ENCODE measurements at places on chromosomes 4 and X.

GRCh38 chrX:42463706-42464490 is 314.1 kb downstream of the PPP1R2C start:
- DNase-seq, result no peak

GRCh38 chr4:38612646-38613414 is 51.2 kb upstream of the KLF3 start:
- DNase-seq, result no peak

- no peak for DNase-seq
Measured at GRCh38 chrX:81003491-81004185, 194.0 kb upstream of the BRWD3 start.

- no peak for DNase-seq
Measured at GRCh38 chrX:11663875-11664210, 1.9 kb downstream of the ARHGAP6 start.

GRCh38 chrX:3532581-3533085 is 180.8 kb downstream of the PRKX start:
- no peak for DNase-seq

- DNase-seq, result no peak
Measured at GRCh38 chrX:19496711-19497110, 18.6 kb downstream of the MAP3K15 start.

GRCh38 chr4:98546910-98547594 is 111.4 kb downstream of the TSPAN5 start:
- peak; percentile 29 for DNase-seq

GRCh38 chr4:124918559-124919122 is 206.1 kb upstream of the ANKRD50 start:
- no peak for DNase-seq

- no peak for DNase-seq
Measured at GRCh38 chrX:118862091-118862490, 38.5 kb downstream of the ZCCHC12 start.

GRCh38 chr4:76898385-76898692 is 395 bp upstream of the SOWAHB start:
- no peak for DNase-seq

DNA sequence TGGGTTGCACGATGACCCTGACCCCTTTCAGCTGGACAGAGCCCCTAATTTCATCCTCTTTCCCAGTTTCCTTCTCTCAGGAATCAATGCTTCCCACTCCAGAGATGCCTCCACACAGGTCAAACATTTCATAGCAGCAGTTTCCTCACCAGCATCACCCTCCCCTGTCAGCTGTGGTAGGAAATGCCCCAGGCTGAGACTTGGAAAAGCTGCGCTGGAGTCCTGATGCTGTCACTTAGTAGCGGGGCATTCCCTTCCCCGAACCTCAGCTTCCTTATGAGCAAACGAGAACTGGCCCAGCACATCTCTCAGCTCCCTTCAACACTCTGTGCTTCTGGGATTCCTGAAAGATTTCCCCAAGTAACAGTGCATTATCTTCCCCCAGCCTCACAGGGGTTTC is 2.7 kb downstream of the GJB1 start:
- DNase-seq, result no peak

DNA sequence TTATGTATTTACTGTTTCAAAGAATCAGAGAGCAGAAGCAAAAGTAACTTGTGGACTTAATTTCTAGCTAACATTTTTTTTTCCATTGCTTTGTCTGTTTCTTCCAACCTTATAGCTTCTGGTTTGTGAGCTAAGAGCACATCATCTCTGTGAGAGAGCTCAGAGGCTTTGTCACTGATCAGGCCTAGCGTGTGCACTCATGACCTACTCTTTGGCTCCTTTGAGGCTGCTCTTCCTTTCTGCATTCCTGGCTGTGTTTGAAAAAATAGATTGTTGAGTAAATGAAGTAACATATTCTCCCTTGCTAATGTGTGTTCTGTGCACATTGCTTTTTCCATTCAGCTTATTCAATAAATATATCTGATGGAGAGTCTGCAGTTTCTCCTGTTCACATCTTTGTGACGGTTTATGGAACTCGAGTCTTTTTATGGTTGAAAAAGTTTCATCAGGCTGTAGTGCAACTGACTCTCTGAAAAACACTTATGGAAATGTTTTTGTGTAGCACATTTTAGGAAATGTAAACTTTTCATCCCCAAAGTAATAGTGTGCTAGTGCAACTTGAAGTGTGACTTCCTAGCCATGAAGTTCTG is 133.0 kb downstream of the RAPGEF2 start:
- no peak for DNase-seq

- DNase-seq, result no peak
Measured at GRCh38 chrX:12137951-12138360, 317 bp upstream of the FRMPD4 start.

- no peak for DNase-seq
Measured at GRCh38 chrX:129230168-129230567, 293.1 kb downstream of the SMARCA1 start.

DNA sequence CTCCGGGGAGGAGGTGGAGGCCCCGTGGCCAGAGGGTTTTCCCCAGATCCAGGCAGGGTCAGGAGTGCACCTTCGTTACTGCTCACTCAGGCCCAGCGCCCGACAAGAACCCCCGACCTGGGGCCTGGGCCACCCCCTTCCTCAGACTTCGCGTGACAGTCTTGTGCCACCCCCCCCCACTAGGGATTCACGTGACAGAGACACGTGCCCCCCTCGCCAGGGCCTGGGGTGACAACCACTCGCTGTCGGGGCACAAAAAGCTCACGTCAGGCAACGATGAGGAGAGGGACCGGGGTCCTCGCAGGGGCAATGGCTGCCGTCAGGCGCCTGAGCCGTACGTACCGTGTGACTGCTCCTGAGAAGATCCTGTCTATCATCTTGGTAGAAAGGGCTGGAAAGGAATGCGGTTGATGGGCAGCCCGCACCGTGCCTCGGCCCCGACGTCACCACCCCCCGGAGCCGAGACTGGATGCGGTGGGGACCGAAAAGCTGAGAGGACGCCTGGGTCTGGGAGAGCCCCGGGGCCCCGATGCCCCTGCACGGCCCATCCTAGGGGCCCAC is 23.0 kb upstream of the GTPBP6 start:
- DNase-seq, result peak; percentile 68

All from upper lobe of left lung (tissue), 6 donors.